Large intestine (tissue), 12 donors: ENCODE measurements at places on chromosomes 6 and 20.
A peak's percentile ranks its signal among the peaks of the same experiment; 100 is the strongest.

DNA sequence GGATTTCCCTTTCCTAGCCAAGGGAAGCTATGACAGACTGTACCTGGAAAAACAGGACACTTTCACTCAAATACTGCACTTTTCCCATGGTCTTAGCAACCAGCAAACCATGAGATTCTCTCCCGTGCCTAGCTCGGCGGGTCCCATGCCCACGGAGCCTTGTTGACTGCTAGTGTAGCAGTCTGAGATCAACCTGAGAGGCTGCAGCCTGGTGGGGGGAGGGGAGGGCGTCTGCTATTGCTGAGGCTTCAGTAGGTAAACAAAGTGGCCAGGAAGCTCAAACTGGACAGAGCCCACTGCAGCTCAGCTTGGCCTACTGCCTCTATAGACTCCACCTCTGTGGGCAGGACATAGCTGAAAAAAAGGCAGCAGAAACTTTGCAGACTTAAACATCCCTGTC is 61.8 kb downstream of the EPM2A start:
- no peak for DNase-seq

DNA sequence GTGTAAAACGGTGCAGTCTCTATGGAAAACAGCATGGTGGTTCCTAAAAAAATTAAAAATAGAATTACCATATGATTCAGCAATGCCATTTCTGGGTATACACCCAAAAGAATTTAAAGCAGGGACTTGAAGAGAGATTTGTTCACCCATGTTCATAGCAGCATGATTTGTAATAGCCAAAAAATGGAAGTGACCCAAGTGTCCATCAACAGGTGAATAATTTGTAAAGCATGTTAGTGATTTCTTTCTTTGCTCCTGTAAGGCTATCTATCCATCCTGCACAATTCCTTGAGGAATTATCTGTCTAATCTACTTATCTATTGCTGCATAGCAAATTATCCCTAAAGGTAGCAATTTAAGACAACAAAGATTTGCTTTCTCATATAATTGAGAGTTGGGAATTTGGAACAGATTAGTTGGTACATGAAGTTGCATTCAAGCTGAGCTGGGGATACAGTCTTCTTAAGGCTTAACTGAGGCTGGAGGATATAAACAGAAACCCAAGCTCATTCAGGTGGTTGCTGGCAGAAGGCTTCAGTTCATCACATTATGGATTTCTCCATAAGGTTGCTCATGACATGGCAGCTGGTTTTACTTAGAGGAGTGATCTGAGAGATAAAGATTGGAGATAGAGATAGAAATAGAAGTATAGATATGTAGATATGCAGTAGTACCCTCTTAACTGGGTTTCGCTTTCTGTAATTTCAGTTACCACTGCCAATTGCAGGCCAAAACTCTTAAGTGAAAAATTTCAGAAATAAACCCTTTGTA is 62.0 kb downstream of the IL22RA2 start:
- DNase-seq: no peak

- DNase-seq: no peak
Measured at GRCh38 chr6:134698228-134698627, 251.7 kb downstream of the ALDH8A1 start.

DNA sequence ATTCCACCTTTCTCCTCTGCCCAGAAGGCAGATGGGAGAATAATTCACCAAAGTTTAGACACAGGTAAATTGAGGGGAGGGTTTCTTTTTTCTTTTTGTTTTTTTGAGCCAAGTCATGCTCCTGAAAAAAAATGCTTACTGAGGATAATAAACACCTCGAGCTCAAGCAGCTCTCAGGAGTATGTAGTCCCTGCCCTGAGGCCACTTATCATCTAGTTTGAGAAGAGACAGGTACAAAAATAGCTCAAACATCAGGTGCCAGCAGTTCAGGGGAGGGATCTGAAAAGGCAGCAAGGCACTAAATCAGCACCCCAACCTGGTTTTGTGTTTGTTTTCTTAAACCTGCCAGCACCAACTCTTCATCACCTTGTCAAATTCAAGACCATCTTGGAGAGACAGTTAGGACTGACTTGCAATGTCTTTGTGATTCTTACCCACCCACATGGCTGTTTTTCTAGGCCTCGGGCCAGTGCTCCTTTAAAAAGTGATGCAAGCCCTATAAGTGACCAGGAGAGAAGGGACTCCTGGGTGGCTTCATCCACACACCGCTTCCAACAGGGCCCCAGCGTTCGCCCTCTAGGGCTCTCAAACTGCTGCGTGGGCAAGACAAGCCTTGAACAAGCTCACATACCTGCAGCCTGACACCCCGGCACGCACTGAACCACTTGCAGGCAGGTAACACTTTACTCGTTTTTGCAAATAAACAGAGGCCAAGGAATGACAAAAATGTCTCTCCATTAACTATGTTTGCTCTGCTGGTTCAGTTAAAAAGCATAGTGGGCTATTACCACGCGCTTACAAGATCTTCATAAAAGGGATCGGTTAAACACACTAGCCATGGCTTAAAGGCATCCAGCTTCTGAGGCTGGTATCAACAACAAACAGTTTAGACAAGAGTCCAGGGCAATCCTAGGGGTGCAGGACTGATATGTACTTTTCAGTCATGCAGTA is 13.9 kb downstream of the JAG1 start:
- DNase-seq: no peak

GRCh38 chr20:14879020-14879697 is 541.7 kb upstream of the FLRT3 start:
- no peak for DNase-seq

DNA sequence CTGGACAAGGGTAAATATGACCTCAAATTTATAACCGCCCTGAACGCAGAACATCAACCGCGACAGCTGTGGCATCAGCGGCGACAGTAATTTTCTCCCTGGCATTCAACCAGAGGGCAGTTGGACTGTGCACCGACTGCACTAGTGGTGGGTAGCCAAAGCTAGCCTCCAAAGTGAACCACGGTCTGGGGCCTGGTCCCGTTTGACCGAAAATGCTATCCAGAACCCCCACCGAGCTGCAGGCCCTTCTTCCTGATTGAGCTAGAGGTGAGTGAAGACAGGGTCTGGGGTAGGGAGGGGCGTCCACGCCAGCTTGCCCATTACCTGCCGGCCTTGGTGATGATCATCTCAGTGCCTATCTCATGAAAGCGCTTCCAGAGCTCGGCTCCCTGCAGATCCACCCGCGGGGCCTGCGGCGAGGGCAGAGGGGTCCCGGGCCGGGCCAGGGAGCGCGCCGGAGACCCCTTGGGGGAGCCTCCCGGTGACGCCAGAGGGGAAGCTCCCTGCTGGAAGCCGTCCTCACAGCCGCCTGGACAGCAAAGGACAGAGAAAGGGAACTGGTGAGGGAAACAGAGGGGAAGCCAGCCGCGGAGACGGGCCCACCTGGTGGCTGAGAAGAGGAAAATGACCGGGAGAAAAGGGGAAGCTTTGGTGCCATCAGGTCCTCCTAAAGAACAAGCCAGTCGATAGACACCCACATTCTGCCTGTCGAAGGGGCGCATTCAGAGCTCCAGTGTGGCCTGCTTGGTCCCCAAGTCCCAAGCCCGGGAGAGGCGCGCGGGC is 2.0 kb downstream of the TBX18 start:
- no peak for DNase-seq

- no peak for DNase-seq
Measured at GRCh38 chr6:16961577-16961976, 140.3 kb upstream of the STMND1 start.

DNA sequence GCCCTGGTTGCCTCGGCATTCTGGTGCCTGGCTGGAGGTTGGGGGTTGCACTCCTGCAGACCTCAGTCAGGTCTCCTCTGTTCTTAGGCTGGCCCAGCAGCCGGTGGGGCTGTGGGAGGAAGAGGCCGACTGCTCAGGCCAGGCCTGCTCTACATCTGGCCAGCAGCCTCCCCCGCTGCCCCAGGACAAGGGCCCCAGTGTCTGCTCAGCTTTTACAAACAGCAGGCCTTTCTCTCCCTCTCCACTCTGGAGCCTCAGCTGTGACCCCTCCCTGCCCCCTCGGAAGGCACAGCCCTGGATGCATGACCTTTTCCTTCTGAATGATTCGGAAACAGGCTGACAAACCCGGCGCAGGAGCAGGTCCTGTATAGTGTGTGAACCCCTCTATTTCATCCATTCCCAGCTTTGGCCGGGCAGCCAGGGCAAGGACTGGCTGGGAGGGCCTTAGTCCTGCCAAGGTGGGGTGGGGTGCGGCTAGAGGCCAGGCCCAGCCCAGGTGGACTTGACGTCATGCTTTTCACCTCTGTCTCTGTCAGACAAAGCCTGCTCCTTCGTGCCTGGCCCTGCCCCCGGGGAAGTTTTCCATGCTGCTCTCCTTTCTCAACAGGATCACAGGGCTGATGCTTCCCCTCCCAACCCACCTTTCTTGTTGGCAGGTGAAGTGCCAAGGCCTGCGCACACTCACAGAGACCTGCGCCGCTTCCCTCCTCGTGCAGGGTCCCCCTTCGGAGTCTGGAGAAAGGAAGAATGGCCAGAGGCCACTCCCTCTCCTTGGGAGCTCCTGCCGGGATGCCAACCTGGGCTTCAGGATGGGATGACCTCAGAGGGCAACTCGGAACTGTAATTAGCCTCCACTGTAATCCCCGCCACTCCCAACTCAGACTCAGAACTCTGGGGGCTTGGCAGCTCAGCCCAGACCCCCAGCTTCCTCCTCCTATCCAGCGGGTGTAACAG is 10.1 kb upstream of the ITPR3 start:
- DNase-seq: no peak

- peak; percentile 23 for DNase-seq
Measured at GRCh38 chr6:119066517-119066916, 11.9 kb downstream of the FAM184A start.

GRCh38 chr6:73508776-73509175 is 12.1 kb downstream of the EEF1A1 start:
- DNase-seq: no peak

GRCh38 chr6:38527371-38527770 is 112.4 kb downstream of the BTBD9 start:
- DNase-seq: no peak

DNA sequence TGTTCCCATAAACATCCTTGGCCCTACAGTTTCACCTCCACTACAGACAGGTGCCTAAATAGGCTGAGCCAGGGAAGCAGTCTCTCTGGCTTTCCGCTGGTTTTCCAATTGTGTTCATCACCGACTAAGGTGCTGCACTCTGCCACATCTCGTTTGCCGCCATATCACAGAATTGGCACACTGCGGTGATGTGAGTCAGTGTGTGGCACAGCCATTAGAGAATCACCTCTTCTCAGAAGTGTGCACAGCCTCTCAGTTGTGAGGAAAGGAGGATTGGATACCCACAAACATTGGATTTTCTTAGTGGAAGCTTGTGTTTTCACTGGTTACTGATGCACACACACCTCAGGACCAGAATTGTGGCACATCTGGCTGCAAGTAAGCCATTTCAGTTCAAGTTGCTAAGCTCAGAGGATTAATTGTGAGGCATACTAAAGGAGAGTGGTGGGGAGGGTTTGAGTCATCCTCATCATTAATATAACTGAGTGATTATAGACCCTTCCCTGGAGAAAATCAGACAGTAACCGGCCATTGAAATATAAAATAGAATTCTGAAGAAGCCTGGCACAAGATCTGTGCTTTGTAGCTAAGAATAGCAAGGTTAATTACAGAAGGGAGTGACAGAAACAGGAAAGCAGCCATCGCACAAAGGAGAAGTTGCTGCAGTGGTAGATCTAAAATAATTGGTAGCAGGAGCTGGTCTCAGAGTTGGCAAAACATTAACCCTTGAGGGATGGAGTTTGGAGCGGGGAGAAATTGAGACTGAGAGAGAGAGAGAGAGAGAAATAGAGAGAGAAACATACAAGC is 506.9 kb downstream of the LMBRD1 start:
- DNase-seq: no peak

DNA sequence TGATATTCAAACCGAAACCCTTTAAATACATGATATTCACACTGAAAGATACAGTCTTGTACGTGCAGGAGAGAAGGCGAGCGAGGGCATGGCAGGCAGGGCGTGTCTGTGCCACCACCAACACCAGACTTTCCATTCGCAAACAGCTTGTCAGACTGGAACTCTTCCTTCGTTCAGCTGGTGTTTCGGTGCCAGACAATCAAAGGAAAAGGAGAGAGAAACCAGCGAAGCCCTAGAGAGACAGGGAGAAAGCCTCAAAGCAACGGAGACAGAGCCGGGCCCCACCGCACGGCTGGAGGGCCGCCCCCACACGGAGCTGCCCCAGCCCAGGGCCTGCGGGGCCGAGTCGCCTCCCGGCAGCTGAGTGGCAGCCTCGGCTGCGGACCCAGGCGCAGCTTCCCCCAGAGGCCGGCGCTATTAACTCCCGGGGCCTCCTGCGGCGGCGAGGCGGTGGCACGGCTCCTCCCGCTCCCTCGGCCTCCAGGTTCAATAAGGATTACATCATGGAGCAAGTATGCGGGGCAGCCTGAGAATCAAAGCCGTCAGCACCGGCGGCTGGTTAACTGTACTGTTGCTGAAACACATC is 32.1 kb upstream of the NR2E1 start:
- DNase-seq: peak; percentile 92

DNA sequence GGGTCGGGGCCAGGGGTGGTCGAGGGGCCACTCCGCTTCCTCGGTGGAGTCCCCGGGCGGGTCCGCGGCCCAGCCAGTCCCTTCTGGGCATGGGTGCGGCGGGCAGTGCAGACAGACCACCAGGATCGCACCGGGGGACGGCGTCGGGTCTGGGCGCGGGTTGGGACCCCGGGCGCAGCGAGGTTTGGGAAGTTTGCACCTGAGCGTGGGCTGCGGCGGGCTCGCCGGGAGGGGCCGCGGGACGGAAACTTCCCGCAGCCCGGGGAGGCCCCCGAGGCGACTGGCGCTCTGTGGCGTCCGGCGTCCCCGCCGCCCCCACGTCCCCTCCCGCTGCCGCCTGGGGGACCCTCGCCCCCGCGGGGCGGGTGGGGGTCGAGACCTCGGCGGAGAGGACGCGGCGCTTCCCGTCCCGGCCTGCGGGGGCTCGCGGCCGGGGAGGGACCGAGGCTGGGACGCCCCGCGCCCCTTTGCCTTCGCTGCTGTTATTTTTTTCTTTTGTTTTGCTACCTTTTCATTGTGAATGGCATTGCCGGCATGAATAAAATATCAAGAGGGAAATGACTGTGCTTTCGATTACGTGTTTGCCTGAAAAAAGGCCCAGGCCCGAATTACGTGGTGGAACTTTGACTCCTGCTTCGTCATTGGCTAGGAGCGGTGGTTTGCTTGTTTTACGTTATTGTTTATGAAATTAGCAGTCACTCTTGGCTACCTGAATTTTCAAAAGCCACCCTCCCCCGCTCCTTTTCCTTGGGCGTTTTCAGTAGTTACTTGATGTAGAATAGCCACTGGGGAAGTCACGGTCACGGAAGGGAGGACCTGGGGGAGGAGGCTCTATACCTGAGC is 703 bp downstream of the SNX9 start:
- peak; percentile 58 for DNase-seq

GRCh38 chr20:20139403-20139802 is 87.1 kb downstream of the CFAP61 start:
- DNase-seq: no peak

- DNase-seq: no peak
Measured at GRCh38 chr20:1892119-1892385, 3.2 kb upstream of the SIRPA start.
